ENCODE measurements at places on chromosomes 13 and 19.

DNA sequence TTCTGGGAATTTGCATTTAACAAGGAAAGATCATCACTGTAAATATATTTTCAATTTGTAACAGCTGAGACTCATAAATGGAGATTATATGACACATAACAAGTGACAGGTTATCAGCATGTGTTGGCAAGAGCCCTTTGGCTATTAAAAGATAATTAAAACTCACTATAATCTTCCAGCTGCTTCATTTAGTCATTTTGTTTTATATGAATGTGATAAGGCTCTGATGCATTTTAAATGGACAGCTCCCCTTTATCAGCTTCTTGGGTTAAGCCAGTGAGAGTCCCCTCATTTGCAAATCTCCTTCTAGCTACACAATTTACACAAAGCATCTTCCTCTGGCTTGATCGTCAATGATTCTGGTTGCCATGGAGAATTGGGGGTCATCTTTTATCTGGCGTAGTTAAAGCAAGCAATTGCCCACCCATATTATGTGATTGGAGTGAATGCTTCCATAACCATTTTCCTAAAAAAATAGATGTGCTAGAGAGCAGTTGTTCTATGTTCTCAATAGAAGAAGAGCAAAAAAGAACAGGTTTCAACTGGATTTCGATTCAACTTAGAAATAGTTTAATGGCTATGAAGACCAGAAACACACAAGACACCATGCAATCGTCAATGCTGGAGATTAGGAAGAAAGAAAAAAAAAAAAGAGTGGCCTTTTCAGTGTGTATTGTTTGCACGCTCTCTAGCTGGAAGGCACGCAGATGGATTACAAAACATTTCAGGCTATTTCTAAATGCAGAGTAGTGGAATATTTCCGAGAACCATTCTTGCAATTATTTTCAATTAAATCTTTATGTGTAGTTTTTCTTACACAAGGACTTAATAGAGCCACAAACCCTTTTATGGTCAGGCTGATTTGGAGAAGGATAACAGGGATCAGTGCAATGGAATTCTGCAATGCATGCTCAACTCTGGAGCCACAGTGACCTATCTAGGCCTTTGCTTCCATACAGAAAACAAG lies 27.4 kb downstream of the STARD13 start:
- DNase-seq, result peak; percentile 47

GRCh38 chr19:55474269-55475265 lies 1.9 kb upstream of the ZNF628 start:
- no peak for DNase-seq

- DNase-seq, result peak; percentile 96
Measured at GRCh38 chr13:94549232-94550061, 46.5 kb downstream of the TGDS start.

DNA sequence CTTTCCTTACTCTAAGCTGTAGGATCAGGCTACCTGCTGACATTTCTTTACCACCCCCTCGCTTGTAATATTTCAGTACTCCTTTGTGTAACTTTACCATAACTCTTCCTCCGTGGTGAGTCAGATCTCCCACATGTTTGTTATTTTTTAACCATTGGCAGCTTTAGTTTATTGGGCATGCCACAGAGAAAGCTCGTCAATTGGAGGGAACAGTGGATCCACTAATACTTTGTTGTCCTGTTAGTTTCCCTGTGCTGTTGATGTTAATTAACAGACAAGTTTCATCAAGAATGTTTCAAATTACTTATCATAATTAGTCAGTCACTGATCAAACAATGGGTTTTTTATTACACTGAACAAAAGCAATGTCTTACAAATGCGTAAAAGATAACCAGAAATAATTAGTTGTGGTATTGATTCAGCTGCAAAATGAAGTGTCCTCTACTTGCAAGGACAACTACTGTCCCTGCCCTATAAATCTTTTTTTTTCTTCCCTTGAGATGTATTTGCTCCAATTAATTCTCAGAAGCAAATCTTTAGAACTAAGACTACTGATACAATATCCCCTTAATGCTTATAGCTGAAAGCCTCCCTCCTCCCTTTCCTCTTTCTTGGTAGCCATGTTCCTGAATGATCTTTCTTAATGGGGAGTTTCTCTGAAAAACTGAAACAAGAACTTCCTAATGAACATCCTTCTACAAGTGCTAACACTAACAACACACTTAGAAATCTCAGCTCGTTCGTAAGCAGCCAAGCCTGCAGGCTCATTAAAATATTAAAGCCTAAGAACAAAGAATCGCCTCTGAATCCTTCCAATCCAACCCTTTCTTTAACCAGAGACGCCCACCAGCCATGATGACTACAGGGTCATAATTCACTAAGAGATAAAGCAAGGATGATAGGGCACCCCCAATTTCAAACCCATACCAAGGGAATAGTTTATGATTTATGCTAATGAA lies 22.2 kb downstream of the EFNB2 start:
- no peak for DNase-seq

- DNase-seq, result peak; percentile 50
Measured at GRCh38 chr19:52638601-52639000, 446 bp upstream of the ZNF83 start.

- no peak for DNase-seq
Measured at GRCh38 chr19:54458648-54459281, 4.8 kb downstream of the LENG9 start.

DNA sequence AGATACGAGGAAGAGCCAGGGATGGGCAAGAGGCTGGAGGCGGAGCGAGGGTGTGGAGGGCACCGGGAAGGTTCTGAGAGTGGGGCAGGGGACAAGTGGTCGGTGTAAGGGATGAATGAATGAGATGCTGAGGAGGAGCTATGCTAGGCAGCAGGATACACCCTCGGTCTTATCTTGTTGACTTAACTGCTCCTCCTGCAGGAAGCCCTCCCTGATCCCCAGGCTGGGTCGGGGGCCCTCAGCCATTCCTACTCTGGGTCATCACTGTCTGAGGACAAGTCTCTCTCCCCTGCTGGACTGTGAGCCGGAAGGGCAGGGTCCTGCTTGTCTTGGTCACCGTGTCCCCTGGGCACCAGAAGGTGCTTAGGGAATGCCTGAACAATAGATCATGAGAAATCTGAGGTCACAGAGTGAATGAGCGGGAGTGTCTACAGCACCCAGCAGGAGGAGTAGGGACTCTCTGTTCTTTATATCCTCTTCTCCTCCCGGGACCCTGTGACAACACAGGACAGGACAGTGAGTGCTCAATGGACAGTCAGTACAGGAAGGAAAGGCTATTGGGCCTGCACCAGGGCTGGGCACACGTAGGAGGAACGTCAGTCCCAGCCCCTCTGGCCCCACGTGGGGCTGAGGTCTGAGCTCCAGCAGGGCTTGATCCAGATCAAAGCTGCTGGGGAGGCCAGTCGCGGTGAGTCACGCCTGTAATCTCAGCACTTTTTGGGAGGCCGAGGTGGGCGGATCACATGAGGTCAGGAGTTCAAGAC lies 6.5 kb downstream of the NKPD1 start:
- peak; percentile 61 for DNase-seq

DNA sequence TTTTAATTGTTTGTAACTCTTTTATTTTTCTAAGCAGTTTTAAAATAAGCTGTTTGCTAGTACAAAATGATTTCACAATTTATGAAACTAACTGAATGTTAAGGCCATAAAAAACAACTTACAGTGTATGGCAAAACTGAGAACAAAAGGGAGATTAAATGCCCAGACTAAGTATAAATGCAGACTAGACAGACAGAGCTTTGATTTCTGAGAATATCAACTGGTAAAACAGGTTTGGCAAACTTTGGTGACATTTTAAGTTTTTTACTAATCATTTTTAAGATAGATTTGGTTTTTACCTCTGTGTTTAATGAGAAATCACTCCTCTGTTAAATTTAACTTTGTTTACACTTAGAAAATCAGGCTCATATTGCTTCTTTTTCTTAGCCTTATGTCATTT lies 127.5 kb upstream of the KLF5 start:
- DNase-seq, result no peak

GRCh38 chr19:14407605-14408484 lies 11.3 kb downstream of the DDX39A start:
- no peak for DNase-seq

GRCh38 chr19:13880059-13881043 lies 3.4 kb downstream of the NANOS3 start:
- DNase-seq, result peak; percentile 97

DNA sequence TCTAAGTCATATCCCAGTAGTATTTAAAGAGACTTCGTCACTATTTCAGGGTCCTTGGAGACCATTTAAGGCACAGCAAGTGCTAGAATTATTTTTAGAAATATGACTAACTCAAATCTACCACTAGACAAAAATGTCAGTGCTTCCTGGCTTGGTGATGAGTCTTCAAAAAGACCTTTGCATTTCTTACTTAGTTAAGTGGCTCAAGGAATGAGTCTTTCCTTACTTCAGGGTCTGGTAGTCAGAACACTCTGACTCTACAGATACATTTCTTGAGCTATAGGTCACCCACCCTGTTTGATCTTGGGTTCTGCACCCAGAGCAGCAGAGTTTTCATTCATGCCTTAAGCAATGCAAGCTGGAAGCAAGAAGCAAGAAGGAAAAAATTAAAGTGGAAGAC lies 191.0 kb upstream of the HTR2A start:
- DNase-seq, result peak; percentile 42

DNA sequence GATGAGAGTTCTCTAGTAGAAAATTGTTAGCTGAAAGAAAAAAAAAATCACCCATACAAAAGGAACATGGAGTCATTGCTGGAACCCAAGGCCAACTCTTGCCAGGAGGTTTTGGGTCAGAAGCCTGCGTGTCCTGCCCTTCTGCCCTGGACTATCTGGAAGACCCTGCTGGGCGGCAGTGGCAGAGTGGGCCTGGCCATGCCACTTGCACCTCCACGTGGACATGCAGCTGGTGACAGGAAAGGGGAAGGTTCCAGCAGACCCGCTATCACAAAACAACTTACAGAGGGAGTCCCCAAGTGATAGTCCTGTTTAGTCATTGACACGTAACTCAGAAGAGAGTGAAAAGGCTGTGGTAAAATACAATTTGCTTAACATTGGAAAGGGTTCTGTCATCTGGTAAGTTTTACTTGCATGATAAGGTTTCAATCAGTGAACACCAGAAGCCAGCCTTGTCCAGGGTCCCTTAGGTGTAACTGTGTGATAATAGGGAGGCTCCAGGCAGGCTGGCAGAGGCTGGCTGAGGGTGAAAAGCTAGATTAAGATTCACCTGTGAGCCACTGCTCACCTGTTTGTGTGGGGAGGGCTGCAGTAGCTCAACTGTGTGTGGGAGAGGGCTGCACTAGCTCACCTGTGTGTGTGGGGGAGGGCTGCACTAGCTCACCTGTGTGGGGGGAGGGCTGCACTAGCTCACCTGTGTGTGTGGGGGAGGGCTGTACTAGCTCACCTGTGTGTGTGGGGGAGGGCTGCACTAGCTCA lies 47.8 kb downstream of the COL4A2 start:
- no peak for DNase-seq

- DNase-seq, result no peak
Measured at GRCh38 chr13:41909506-41909905, 51.4 kb downstream of the VWA8 start.

DNA sequence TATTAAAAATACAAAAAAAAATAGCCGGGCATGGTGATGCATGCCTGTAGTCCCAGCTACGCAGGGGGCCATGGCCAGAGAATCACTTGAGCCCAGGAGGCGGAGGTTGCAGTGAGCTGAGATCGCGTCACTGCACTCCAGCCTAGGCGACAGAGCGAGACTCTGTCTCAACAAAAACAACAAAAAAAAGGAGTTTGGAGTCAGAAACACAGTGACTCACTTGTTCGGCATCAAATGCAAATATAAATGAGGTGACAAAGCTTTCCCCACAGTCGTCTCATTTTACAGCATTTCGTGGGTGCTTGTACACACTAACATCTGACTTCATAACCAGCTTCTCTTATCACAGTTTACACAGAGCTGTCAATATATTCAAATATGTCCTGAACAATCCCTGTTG lies 11.0 kb downstream of the ZNF665 start:
- DNase-seq, result no peak

DNA sequence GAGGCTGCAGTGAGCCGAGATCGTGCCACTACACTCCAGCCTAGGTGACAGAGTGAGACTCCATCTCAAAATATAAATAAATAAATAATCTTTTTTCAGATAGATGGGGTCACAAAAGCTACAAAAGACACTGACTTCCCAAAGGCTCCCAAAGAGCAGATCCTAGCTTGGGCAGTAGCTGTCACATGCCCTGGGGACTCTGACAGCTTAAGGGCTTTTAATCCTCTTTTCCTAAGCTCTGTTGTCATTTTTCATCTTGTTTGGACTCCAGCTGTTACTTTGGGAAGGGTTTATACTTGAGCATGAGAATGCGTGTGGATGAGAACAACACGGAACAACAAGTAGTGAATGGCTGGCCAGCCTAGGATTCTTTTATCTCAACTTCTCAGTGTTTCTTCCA lies 231.7 kb downstream of the MZT1 start:
- no peak for DNase-seq

DNA sequence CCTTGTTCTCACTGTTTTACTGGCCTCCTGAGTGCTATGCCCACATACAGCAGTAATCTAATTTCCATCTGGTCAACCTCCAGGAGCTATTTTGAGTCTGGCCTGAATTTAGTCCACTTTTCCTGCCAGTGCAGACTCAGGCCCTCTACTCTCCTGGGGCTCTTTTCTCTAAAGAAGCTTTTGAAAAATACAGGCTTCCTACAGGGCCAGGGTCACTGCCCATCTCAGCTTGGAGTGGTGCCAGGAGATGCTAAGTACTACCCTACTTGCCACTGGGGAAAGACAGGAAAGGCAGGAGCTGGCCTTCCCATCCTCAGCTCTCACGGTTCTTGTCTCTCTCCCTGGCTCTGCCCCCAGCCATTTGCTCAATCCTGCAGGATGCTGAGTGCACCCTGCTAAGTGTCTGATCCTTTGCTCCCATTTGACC lies 101.7 kb upstream of the SERP2 start:
- DNase-seq, result no peak

DNA sequence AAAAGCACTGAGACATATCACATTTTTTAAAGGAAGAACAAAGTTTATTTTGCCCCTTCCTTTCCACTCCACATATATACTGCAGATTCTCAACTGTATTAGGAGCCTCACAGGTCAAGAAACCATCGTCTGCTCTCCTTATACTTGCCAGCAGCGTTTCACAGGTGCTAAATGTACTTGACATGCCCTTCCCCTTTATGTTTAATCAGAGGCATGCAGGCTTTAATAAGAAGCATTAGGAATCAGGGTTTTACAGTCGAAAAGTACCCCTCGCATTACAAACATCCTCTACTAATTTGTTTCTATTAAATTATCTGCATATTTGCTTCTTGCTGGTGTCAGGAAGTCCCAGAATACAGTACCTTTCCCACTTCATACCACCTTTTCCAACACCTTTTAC lies 3.7 kb upstream of the RAP2A start:
- DNase-seq, result no peak

- DNase-seq, result no peak
Measured at GRCh38 chr13:92649140-92649813, 577.3 kb upstream of the GPC6 start.

GRCh38 chr19:18915639-18916038 lies 3.5 kb downstream of the COPE start:
- peak; percentile 49 for DNase-seq
